ENCODE measurements at places on chromosomes 11 and 22.

DNA sequence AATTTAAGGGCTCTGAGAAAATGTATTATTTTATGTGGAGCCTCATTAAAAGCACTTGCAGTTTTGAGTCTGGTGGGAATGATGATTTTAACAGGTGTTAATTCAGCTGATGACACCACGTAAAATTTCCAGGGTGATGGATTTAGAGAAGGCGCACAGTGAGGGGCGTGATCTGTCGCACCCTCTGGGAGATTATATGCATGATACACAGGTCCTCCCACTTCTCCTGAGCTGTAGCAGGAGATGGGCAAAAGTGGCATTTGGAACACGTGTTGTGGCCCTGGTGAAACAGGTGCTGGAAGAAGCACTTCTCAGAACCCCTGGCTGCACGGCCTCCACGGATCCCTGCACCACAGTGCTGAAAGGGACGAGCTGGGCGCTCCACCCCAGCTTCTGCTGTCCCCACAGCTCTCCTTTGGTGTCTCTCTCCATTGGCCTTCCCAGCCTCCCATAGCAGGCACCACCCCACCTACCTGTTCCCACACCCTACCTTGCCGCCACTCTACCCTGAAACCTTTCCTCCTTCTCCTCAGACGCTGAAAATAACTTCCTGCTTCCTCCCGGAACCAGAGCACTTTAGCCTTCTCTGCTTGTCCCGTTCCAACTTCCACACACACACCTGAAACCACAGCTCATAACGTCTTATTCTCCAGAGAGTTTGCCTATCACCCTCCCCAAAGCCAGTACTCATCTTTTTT is 6.9 kb upstream of the SORL1 start:
- no peak for DNase-seq

- DNase-seq: no peak
Measured at GRCh38 chr22:19955241-19956128, 13.9 kb upstream of the TXNRD2 start.

- DNase-seq: no peak
Measured at GRCh38 chr22:49015993-49016908, 811.4 kb downstream of the BRD1 start.

DNA sequence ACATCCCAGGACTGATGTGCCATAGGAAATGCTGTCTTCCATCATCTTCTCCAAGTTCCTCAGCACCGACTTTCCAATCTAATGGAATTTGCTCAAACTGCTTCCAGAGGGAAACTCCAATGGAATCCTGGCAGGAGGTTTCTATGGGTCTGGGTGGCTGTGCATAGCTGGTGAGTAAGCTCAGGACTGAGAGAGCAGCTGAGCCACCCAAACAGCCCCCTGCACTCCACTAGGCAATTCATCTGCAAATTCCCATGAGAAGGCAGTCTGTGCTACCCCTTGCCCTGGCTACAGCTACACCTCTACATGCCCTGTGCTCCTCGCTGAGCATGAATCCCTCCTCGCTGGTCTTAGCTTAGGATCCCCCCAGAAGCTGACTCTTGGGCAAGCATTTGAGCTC is 127.9 kb upstream of the CSNK2A3 start:
- DNase-seq: no peak

GRCh38 chr11:46237248-46238077 is 40.0 kb upstream of the CREB3L1 start:
- peak; percentile 87 for DNase-seq

- peak; percentile 64 for DNase-seq
Measured at GRCh38 chr11:14544611-14545010, 24.4 kb upstream of the PSMA1 start.

DNA sequence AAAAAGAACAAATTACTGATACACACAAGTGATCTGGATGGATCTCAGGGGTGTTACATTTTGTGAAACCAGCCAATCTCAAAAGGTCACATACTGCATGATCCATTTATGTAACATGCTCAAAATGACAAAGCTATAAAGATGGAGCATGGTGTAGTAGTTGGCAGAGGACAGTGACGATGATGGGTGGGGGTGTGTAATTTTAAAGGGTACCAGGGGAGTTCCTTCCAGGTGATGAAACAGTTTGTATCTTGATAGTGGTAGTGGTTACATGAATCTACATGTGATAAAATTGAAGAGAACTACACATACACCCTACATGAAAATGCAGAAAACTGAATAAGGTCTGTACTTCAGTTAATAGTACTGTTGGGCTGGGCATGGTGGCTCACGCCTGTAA is 17.1 kb downstream of the TMEM184B start:
- no peak for DNase-seq

DNA sequence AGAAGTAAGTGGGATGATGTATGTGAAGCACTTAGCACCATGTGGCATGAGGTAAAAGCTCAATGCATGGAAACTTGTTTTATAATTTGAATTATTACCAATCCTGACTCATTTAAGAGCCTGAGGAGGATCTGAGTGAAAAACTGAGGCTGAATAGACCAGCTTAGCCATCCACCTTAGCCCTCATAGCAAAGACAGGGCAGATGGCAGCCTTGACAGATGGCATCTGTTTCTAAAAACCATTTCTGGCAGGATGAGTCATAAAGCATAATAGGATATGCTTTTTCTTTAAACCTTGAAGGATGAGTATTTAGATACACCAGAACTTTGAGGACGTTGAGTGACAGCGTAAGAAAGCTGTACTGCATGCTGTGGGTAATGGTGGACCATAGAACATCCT is 61.0 kb upstream of the NAV2 start:
- no peak for DNase-seq

DNA sequence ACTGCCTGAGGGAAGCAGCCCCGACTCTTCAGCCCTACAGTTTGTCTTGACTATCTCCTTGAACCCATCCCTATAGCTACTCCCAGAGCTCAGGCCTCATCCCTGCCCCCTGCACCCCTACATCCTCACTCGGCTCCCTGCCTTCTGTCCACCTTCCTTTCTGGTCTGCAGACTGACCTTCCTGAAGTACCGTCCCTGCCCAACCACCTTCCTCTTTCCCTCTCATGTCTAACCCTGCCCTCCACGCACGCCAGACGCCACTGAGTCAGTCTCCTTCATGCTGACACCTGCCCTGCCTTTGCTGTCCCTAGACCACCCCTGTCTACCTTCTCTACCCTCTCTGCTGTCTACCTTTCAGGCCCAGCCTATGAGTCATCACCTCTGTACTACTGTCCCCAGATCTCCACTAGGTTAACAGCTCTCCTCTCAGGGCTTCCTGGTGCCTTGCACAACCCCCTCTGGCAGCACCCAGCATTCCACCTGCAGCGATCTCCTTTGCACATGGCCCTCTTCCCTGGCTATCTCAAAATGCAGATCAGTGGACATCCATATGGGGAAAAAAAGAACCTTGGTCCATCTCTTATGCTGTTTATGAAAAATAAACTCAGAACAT is 8.9 kb downstream of the KCTD21 start:
- no peak for DNase-seq

- peak; percentile 66 for DNase-seq
Measured at GRCh38 chr11:96188243-96189006, 154.6 kb downstream of the MAML2 start.

- no peak for DNase-seq
Measured at GRCh38 chr11:129705341-129705740, 110.3 kb upstream of the TMEM45B start.

- DNase-seq: peak; percentile 91
Measured at GRCh38 chr11:35539781-35540281, 14.4 kb upstream of the PAMR1 start.

GRCh38 chr11:12207384-12208150 is 97.2 kb downstream of the MICAL2 start:
- no peak for DNase-seq

- no peak for DNase-seq
Measured at GRCh38 chr11:113083571-113083970, 122.4 kb downstream of the NCAM1 start.

GRCh38 chr22:25645266-25645665 is 80.8 kb downstream of the GRK3 start:
- DNase-seq: peak; percentile 33

GRCh38 chr22:37860796-37861421 is 11.7 kb downstream of the EIF3L start:
- DNase-seq: peak; percentile 24

DNA sequence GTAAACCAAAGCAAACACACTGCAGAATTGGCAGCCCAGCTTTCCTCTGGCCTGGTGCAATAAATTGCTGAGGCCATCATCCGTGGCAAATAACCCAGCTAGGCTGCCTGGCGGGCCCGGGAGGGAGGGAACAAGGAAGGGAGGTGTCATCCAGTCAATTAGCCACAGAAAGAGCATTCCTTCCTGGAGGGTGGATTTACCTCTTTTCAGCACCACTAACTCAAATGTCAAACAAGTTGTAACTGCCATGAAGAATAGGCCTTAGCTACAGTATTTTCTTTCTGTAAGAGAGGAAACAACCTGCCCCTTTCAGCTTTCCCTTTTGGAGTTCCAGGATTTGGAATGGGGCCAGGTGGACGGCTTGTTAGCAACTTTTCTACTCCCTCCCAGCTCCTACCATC is 163.8 kb upstream of the BDNF start:
- no peak for DNase-seq
